ENCODE measurements at places on chromosomes 3 and 15.

DNA sequence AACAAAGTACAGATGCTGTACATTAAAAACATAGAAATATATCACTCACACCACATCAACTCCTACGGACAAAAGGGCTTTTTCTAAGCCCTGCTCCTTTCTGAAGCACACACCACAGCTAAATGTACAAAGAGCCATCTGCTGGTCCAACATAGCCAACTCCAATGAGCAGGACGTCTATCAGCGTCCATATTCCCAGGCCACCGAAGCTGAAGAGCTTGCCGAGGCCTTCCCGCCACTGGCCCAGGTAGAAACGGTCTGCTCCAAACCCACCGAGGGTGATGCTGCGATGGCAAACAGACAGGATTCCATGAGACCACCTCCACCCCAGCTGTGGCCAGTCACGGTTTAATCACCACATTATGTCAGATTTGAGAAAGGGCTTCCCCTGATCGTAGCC lies 9.8 kb downstream of the TM2D3 start:
- DNase-seq: no peak

DNA sequence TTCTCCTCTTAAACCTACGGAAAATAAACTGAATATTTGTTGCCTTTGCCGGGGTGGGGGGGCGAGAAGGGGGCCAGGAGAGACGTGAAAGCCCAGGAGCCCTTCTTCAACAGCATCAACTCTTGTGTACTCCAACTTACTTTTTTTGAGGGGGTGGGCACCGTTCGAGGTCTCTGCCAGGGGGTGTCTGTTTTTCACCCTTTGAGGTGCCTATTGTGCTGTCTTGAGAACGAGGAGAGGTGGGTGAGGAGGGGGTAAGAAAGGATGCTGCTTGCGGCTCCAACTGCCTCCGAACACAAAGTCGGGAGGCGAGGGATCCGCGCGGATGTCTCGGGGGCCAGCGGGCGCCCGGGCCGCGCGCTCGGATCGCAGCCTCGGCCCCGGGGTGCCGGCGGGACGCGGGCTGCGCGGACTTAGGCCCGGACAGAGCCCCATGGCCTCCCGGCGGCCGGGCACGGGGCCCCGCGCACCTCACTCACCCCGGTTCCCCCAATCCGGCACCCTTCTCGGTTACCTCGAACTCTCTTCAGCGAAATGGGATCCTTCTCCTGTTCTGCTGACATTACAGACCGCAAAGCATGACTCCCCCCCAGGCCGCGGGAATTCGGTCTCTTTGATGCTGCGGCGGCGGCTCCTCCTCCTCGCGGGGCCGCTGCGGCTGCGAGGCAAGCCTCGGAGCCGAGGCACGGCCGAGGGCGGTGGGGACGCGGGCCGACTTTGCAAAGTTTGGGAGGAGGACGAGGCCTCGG lies 650 bp downstream of the PYGO1 start:
- no peak for DNase-seq

GRCh38 chr3:183122257-183122932 lies 23.1 kb upstream of the MCCC1 start:
- no peak for DNase-seq

- DNase-seq: no peak
Observed at GRCh38 chr3:94787734-94788270, 724.9 kb downstream of the NSUN3 start.

GRCh38 chr15:43187544-43188155 lies 2.4 kb downstream of the CCNDBP1 start:
- no peak for DNase-seq

DNA sequence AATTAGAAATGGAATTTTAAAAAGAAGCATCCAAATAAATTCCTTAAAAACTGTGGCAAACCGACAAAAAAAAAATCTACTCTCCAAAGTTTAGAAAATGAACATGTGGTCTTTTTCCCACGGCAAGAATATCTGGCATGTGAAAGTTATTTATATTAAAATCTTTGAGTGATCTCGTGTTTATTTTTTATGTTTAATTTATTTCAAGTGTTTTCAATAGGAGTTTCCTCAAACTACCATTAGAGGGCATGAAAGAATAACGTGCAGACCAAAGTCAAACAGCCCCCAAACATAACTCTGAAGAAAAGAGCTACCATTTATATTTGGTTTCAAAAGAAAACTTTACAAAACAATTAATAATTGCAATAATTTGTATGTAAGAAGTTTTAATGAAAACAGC lies 286.4 kb downstream of the ZIC4 start:
- DNase-seq: no peak

- DNase-seq: no peak
Observed at GRCh38 chr3:64291345-64291744, 66.1 kb upstream of the PRICKLE2 start.

DNA sequence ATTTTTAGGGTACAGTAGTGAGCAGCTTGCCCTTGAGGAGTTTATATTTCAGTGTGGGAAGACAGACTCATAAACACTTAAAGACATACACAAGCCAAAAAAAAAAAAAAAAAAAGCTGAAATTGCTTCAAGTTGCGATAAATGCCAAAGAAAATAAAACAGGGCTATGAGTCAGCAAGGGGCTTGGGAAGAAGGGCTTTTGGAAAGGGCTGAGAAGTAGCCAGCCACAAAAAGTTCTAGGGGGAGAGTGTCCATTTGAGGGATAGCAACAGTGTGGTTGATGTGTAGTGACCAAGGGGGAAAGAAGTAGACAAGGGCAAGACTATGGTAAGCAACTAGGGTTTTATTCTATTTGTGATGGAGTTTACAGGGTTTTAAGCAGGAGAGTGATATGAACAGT lies 185.5 kb downstream of the ADAMTS9 start:
- DNase-seq: no peak

DNA sequence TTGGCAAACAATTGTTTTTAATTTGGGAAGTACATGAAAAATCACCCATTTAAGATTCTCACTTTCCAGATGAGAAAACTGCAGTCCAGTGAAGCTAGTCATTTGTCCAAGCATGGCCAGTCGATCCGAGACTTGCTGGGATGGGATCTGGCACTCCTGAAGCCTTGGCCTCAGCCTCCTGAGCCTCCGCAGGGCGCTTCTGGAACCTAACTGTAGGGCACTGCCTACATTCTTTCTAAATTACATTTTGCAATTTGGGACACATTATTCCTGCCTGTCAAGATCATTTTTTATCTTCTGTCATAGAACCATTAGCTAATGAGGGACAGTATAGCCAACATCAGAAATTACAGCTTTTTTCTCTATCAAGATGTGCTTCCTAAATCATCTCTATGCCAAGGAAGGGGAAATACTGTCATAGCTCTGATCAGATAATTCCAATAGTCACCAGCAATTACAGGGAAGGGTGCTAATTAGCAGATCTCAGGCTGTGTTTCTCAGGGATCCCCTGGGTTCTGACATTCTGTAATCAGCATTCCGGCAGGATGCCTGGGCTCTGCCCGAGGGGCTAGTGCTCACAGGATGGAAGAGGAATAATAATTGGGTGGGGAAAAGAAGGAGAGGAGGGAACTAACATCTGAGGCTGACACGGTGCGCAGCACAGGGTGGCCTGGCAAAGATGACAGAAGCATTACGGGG lies 28.3 kb downstream of the ANAPC13 start:
- no peak for DNase-seq

DNA sequence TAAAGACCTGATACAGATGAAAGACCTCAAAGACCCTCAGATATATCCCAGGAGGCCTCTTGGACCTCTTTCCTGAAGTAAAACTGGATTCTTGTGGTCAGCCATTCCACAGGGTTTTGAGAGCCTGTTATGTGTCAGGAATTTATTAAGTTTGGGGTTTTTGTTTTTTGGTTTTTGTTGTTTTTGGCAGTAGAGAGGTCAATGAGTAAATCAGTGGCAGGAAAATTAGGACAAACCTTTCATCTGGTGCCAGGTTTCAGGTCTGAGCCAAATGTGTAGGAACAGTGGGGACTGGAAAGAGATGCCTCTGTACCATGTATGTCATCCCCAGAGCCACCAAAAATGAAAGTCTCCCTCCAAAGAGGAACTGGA lies 520.4 kb upstream of the MDFIC2 start:
- DNase-seq: no peak

DNA sequence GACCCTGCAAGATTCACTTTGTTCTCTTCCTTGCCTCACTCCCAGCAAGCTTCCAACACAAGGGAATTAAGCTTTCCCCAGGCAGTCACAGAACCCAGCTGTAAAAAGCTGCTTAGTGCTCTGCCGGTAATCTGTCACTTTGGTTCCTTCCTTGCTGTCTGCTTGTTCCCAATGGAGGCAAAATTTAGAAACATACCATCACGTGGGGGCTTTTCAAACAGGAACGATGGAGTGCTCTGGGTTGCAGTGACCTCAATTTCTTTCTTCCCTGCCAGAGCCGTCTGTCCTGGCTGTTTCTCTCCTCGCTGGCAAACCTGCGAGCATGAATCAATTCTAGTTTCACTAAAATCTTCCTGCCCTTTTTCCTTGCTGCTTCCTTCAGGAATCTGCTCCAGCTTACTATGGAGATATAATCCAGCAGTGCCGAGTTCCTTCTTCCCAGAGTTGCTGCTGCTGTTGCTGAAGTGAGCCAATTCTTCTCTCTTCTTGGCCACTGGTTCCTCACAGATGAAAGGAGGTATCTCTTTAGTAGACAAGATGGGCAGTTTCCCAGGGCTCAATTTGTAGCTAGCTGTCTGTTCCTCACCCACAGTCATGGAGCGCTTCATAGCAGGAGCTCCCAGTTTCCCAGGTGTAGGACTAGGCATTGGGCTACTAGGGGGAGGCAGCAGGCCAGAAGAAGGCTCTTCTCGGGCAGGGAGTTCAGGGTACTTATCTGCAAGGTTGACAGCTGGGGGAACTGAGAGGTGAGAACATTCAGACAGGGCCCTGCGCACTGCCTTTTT lies 88.1 kb downstream of the DHX30 start:
- DNase-seq: no peak

GRCh38 chr3:11116336-11117059 lies 37.8 kb upstream of the HRH1 start:
- DNase-seq: no peak

DNA sequence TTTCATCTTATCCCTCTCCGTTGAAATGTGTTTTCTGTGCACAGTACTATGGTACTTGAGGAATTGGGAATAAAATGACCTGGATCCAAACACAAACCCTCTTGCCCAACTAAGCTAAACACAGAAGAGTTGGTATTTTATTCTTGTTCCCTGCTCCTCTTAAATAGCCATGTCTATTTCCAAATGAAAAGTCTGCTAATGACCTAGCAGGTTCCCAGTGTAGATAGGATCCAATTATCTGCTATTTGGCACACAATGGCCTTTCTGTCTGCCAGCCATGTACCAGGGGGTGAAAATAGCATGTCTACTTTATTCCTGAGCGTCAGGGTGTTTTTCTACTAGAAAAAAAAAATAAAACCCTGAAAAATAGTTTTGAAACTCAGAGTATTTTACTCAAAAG lies 657.0 kb upstream of the NAALADL2 start:
- DNase-seq: no peak

DNA sequence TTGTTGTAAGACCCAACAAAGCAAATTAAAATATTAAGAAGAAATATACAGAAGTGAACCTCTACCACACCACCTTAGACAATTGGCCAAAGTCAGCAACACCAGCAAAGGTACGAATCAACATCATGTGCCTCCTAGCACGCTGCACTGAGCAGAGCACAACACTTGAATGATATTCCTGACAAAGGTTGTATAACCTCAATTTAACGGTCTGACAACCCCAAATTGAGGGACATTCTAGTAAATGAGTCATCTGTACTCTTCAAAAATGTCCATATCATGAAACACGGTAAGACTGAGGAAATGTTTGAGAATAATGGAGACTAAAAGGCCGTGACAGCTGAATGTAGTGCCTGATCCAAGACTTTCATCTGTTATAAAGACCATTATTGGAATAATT lies 41.3 kb upstream of the TNFSF10 start:
- DNase-seq: no peak

DNA sequence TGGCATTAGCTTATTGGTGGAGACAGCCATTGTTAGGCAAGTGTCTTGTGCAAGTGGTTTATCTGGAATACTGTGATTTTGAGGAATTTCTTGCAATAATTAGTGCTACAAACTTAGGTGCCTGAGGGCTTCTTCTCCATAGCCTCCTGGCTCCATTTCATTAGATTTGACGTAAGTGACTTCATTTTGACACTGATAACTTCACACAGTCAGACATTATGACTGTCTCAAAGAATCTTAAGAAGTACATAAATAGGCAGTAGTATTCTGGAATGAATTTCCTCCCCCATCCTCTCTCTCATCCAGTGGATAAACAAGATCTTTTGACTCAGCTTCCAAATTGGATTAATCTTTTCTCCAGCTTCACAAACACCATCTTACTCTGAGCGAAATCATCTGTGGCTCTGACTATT lies 19.0 kb downstream of the ARL14 start:
- DNase-seq: no peak

DNA sequence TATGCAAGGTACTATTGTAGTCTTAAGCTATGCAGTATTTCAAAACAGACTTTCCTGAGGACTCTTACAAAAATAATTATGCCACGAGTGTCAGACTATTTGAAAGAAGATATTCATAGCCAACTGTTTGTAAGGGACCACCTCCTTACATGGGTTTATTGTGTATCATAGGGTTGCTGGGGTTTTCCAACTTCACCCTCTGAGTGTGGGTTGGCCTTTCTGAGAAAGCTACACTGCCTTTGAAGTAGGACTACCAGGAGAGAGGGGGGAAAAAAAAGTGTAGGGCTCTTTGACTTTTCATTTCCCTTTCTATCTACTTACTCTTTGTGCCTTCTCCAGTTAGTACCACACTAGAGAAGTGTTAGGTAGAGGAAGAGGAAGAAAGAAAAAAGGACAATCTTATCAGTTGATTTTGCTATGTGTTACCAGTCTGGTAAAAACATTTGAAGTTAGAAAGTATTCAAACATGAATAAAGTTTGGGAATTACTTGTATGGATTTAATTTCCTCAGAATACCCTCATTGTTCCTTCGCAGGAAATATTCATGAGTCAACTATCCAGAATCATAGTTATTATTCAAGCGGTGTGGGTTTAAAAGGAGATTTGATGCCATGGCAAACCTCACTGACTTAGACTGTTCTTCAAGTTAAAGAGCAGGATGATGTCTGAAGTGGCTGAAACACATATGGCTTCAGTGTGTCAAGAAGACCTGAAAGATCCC lies 329.3 kb upstream of the THBS1 start:
- no peak for DNase-seq

- DNase-seq: no peak
Observed at GRCh38 chr15:97522347-97522746, 438.2 kb upstream of the ARRDC4 start.

GRCh38 chr3:124793054-124793739 lies 62.9 kb downstream of the UMPS start:
- DNase-seq: no peak

GRCh38 chr3:38255627-38256026 lies 10.0 kb upstream of the SLC22A13 start:
- no peak for DNase-seq

- DNase-seq: no peak
Observed at GRCh38 chr3:28597452-28597851, 248.8 kb upstream of the AZI2 start.

GRCh38 chr15:91801836-91802534 lies 51.5 kb upstream of the SLCO3A1 start:
- no peak for DNase-seq

- DNase-seq: no peak
Observed at GRCh38 chr3:141164852-141165251, 66.8 kb upstream of the PXYLP1 start.
